ENCODE measurements at places on chromosomes 13 and 19.

- no peak for DNase-seq
Measured at GRCh38 chr13:80239571-80240255, 101.2 kb downstream of the SPRY2 start.

DNA sequence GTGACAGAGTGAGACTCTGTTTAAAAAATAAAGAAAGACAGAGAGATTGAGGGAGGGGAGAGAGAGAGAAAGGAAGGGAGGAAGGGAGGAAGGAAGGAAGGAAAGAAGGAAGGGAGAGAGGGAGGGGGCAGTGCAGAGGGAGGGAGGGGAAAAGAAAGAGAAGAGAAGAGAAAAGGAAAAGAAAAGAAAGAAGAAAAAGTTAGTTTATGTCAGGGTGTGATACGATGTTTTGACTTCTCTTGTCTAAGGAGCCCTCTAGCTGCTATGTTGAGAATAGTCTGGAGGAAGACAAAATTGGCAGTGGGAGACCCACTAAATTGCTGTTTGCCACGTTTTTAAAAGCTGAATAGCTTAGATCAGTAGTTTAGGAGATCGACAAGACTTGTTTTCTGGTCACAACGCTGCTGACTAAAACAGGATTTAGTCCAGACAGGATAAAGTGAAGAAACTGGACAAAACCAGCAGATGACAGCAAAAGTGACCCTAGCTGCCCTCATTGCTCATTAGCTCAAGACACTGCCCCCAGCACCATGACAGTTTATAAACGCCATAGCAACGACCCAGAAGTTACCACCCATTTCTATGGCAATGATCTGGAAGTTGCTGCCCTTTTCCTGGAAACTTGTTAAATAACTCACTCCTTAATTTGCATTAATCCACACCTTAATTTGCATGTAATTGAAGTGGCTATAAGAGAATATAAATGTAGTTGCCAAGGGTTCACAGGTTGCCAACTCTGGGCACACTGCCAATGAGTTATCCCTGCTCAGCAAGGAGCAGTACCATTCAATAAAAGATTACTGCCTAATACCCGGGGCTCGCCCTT is 11.1 kb downstream of the TEX101 start:
- DNase-seq = no peak

- DNase-seq = peak; percentile 56
Measured at GRCh38 chr19:45769821-45770191, 754 bp upstream of the SIX5 start.

DNA sequence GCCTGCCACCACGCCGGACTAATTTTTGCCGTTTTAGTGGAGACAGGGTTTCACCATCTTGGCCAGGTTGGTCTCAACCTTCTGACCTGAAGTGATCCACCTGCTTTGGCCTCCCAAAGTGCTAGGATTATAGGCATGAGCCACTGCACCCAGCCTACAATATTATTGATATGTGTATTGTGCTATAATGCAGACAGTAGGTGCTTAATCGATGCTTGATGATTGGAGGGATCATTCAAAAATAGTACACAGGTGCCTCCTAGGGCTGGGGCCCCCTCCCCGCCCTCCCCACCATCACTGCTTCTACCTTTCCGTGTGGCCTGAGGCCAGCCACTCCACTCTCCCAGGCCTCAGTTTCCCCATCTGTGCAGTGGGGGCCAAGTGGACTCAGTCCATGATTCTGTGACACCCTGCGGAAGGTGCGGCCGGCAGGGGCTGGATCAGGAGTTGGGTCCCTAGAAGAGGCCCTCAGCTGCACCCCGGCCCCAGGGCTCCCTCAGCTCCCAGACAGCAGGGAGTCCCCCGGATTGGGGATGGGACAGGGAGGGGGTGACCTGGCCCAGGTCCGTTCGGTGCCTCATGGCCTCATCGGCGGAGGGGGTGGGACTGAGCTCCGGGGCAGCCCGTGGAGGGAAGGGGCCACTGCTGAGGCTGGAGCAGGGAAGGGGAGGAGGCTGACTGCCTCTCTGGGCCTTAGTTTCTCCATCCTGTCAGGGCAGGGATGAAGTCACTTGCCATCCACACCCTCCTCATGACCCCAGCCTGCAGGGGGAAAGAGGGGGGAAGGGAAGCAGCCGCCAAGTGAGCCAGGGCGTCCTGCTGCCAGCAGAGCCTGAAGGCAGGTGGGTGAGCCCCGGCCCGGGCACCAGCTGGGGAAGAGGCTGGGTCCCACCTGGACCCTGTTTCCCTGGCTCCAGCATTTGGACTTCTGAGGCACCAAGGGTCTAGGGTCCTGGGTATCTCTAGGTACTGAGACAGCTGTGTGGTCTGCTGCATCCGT is 1.2 kb downstream of the ADAMTSL5 start:
- DNase-seq = no peak

DNA sequence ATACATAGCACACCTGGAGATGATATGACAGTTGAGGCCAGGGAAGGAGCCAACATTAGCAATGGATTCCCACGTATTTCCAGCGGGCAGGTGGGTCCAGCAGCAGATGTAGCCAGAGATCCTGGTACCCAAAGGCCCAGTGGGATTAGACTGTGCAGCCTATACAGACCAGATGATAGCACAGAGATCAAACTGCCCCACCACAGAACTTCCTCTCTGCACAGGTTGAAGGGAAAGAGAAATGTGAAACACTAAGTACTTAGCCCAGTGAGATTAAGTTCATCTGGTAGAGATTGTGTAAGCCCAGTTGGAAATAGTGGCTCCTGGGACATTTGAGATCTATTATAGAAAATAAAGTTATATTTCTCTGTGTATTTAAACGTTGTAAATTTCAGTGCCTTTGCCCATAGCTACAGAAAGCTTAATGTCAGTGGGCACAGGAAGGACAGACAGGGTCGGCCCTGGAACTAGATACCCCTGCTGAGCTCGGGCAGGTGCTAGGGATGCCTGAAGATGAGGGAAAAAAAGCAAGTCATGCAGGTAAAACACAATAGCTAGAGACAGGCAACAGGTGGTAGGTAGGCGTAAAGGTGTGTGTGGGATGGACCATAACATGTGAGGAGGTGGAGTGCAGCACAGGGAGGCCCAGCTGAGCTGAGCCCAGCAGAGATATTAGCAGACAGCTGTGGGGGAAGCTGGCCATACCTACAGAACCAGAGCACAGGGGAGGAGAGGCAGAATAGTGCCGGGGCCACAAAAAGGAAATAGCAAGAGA is 27.3 kb upstream of the SPATA13 start:
- DNase-seq = no peak

DNA sequence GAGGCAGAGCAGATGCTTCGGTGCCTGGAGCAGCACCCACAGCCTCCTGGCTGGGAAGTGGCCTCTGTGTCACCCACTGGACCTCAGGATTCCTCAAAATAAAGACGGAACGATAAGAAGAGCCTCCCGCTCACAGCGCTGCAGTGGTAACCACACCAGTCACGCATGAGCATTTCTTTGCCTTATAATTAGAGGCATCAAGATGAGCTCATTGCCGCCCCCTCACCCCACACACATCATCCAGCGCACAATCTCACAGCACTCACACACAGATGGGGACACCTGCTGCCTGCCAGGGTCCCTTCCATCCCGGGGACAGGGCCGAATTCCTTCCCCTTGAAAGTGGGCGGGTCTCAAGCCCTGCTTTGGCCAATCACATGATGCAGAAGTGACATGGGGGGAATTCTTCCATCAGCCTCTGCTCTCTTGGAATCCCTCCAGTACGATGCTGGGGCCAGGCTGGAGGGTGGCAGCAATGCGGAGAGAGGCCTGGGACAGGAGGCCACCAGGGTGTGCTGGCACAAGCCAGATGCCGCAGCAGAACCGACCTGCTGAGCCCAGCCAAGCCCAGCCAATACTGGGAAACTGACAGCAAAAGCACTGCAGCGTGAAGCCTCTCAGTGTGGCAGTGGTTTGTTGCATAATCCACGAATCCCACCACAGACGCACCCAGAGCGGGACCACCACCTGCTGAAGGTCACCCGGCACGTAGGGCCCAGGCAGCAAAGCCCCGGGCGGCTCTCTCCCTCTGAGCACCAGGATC is 16.0 kb downstream of the PIP5K1C start:
- no peak for DNase-seq

DNA sequence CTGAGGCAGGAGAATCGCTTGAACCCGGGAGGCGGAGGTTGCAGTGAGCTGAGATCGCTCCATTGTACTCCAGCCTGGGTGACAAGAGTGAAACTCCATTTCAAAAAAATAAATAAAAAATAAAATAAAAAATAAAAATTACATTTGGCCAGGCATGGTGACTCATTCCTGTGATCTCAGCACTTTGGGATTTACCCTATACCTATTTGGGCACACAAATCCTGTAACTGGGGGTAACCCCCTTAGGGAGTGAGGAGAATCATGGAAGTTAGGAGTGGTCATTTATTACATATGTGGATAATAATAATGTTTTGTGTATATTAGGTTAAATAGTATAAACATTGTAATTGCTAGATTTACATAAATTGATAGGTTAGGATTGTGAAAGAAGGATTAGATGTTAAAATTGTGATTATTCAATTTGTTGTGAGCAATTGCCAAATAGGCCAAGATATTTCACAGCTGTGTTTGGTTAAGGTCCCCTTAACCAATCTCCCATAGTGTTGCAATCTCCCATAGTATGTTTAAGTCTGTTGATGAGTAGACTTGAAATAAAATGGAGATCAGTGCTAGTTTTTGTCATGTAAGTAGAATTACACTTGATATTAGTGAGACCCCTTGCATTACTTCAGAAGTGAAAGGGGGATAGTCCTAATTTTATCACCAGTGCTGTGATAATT is 30.7 kb downstream of the ZNF844 start:
- DNase-seq = no peak

- DNase-seq = no peak
Measured at GRCh38 chr19:11136400-11137101, 19.0 kb downstream of the SPC24 start.

DNA sequence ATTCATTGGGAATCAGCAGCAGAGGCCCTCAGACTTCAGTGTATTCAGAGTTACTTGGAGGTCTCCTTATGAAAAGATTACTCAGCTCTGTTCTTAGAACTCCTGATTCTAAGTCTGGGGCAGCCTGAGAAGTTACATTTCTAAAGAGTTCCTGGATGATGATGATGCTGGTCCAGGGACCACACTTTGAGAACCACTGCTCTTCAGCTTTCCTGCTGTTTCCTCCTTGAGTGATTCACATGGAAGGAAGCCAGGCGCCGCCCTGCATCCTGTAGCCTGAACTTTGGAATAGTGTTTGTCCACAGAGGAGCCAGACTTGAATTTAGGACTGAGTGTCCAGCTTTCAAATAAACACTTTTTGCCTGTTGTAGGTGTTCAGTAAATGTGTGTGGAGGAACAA is 2.9 kb downstream of the CEBPG start:
- peak; percentile 73 for DNase-seq

DNA sequence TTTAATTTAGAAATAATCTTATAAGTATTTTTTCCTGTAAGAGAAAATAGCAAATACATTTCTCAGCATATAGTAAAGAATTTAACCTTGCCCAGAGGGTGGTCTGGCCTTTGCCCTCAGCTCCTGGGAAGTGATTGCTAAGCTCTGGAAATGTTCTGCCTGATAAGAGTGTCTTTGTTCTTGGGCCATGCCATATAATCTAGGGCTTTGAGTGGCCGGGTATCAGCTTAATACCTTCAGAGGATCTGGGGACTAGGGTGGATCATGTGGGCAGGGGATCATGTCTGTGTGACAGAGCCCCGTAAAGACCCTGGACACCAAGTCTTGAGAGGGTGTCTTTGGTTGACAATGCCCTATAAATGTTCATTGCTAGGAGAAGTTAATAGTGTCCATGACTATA is 1032.4 kb upstream of the MIR17HG start:
- DNase-seq = no peak

DNA sequence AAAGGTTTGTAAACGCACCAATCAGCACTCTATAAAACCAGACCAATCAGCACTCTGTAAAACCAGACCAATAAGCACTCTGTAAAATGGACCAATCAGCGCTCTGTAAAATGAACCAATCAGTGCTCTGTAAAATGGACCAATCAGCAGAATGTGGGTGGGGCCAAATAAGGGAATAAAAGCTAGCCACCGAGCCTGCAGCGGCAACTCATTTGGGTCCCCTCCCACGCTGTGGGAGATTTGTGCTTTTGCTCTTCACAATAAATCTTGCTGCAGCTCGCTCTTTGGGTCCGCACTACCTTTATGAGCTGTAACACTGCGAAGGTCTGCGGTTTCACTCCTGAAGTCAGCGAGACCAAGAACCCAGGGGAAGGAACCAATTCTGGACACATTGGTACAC is 28.0 kb downstream of the ZNF175 start:
- DNase-seq = no peak

GRCh38 chr13:105969761-105970160 is 565.7 kb downstream of the EFNB2 start:
- no peak for DNase-seq

DNA sequence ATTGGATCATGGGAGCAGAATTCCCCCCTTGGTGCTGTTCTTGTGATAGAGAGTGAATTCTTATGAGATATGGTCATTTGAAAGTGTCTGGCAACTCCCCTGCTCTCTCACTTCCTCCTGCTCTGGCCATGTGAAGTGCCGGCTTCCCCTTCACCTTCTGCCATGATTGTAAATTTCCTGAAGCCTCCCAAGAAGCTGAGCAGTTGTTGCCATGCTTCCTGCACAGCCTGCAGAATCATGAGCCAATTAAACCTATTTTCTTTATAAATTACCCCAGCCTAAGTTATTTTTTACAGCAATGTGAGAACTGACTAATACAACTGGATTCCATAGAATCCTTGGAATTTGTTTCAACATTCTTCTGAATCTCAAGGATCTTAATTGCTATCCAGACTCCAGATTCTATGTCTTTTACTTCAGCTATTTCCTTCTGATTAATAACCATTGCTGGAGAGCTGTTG is 328.1 kb downstream of the SLITRK5 start:
- DNase-seq = no peak

- DNase-seq = no peak
Measured at GRCh38 chr19:47107202-47107952, 6.2 kb downstream of the ZC3H4 start.

All from heart right ventricle (tissue), 16 donors.